ENCODE measurements at places on chromosomes 2 and 18. TPM values are rescaled to one million over a fixed set of nuclear protein-coding genes. Genes with fewer than 3 reads are reported as not detected.

Gene CSRNP3
- 1.6 TPM for total RNA-seq

Gene TOGARAM2
- not detected for total RNA-seq

DNA sequence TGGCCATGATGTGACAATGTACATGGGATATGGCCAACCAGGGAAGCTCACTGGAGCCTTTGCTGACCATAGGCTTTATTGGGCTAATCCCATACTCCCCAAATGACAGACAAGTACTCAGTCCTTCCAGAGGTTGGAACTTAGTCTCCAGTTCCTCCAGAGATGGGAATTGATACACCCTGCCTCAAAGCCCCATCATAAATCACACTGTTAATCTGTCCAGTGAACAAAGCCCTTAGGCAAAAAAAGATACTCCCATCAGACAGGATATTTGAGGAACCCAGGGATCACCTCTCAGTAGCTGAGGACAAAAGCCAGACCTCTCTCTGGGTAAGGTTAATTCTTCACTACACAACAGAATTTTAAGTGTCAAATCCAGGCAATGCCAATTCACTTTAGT is 247.5 kb upstream of the CDH20 start:
- DNase-seq, result no peak

Gene ABCG8
- not detected for total RNA-seq

DNA sequence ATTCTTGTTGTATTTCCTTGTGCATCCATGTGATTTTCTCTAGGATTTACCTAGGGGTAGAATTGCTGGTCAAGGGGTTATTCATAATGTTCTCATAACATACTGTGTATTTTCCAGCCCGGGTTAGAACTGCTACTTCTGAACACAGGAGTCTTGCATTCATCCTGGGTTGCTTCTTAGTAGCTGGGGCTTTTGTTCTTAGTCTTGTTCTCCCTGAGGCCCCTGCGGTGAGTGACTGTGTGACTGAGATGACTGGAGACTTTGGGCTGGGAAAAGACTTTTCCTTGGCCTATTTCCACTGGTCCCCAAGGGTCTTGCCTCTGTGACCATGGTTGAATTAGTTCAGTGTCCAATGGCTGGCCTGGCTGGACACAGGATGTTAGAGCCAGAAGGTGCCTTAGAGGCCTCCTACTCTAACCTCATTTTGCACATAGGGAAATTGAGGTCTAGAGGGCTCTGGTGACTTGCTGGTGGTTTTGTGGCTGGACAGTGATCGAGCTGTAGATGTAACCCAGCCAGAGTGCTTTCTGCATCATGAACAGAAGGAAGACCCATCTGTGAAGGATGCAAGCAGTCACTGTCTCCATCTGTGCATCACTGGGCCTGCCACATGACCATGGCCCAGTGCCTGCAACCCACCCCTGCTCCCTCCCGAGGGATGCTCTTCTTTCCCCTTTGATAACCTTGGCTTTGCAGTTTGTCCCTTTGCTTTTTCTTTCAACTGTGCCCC is 233.3 kb downstream of the FHOD3 start:
- no peak for DNase-seq

Gene SLC9A4
- total RNA-seq, result 3.2 TPM

- no peak for DNase-seq
Measured at GRCh38 chr2:7358865-7359447, 441.7 kb downstream of the RNF144A start.

Gene LIMS2
- 2.3 TPM for total RNA-seq

GRCh38 chr2:218137514-218137913 is 11.7 kb downstream of the CXCR2 start:
- no peak for DNase-seq

Gene C2orf78
- not detected for total RNA-seq

DNA sequence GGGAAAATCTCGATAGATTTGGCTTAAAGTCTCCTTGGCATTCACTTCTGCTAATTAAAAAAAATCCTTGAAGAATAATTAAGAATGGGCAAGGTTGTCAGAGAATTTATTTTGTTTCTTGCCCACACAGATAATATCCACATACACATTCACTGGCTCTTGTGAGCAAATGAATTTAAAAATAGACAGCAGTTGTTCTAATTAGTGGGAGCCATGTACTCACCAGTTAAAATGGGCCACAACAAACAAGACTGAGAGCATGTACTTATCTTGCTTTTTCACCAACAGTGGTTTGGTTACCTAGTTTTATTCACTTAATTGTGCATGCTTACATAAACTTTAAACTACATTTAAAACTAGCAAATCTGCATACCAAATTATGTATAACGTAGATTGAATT is 53.5 kb downstream of the TMEM182 start:
- DNase-seq, result no peak

DNA sequence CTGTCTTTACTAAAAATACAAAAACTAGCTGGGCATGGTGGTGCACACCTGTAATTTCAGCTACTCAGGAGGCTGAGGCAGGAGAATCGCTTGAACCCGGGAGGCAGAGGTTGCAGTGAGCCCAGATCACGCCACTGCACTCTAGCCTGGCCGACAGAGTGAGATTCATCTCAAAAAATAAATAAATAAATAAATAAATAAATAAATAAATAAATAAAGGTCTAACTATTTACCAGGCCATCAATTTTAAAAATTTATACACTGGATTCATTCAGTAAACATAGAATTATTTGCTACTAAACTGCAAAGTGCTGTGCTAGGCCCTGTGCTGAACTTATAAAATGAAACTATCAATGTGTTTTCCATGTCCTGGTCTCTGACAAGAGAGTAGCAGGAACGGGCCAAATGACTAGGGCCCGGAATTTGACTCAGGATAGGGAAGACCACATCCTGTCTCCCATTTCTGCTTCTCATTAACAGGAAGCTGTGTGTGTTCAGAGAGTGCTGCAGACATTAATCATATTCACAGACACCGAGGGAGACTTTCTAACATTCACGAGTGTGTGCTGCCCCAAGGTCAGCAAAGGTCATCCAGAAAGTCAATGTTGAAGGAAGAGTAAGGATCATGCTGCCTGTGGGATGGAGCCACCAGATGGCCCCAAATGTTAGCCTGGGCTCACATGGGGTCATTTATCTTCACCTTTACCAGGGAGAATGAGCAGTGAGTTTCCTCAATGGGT is 95.8 kb downstream of the SPP2 start:
- DNase-seq, result peak; percentile 79

DNA sequence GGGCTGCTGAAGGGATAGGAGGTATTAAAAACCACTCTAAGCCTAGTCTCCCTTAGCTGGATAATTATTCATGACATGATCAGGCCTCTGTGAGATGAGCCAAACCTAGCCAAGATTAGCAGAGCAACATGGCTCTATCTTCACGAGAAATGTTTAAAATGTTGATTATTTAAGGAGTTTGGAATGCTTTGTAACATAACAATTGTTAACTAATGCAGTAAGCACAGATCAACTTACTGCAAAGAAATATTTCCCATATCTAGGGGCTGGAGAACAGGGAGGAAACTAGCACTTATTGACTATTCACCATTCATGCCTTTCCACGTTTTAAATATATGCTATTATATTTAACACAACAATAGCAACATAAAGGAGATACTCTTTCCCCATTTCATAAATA is 833.7 kb upstream of the CHAC2 start:
- no peak for DNase-seq

GRCh38 chr2:20584399-20585358 is 66.2 kb downstream of the HS1BP3 start:
- peak; percentile 97 for DNase-seq

DNA sequence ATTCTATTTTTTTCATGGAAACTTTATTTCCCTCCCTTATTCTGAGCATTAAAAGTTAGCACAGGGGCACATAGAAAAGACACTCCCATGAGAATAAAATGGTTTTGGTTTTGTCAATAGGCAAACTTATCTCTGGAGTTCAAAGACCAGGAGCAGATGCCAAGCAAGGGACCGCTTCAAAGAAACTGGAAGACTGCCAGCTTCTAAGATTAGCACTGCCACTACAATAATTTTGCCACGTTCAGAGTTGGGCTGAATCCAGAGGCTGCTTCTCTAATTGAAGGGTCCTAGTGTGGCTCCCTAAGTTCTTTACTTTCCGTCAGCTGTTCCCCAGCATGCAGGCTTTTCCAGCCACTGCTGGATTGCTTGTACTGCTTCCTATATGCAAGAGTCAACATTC is 681.0 kb upstream of the GCFC2 start:
- no peak for DNase-seq

DNA sequence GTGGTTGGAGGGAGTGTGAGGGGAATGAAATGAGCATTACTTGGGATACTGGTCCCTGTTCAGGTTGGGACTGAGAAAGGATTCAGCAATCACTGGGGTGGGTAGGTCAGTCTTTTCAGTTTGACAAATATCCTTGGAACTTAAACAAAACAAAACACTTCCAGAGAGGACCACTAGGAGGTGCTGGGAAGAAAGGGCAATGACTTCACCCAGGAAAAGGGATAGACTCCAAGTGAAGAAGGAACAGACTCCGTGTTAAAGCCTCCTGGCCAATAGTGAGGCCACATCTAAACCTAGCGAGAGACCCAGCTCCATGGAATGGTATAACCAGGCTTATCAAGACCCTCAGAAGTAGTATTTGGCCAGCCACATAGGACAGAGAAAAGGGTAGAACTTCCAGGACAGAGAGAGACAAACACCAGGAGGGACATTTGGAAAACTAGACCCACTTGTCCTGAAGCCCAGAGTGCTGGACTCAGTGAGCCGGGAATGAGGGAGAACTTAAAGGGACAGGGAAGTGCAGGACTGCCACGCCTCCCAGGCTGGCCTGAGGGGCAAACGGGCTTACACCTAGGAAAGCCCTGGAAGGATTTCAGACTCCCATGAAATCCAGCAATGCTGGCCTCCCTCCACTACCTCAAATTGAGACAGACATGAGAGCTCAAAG is 19.6 kb upstream of the KCNG3 start:
- DNase-seq, result no peak

DNA sequence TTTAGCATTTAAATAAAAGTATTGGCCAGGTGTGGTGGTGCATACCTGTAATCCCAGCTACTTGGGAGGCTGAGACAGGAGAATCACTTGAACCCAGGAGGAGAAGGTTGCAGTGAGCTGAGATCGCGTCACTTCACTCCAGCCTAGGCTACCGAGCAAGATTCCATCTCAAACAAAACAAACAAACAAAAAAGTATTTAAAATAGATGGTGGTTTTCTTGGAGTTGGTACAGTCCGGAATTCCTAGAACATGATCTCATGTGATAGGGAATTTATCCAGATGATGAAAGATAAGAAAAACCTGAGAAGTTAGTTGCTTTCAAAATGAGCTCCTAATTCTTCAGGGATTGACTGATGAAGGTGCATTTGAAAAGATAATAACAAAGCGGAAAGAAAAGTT is 62.0 kb downstream of the BIRC6 start:
- DNase-seq, result no peak

GRCh38 chr2:15939556-15939853 is 845 bp upstream of the MYCN start:
- no peak for DNase-seq

Gene KCNE4
- total RNA-seq, result 0.07 TPM

DNA sequence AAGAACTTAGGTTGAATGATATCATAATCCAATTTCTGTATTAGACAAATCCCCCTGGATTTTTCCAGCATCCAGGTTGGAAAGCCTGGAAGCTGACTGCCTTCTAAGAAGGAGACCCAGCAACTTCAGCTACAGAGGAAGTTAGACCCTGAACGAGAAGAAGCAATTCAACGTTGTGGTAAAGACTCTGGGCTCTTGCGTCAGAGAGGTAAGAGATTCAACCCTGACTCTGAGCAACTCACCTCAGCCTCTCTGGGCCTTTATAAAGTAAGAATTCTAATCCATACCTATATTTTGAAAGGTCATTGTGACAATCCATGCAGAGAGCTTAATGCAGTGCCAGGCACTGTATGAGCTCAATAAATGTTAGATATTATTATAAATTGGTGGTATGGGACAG is 9.7 kb downstream of the E2F6 start:
- DNase-seq, result no peak

- DNase-seq, result peak; percentile 35
Measured at GRCh38 chr2:58448065-58448507, 207.0 kb upstream of the FANCL start.

Gene PLA2R1
- 3.6 TPM for total RNA-seq

DNA sequence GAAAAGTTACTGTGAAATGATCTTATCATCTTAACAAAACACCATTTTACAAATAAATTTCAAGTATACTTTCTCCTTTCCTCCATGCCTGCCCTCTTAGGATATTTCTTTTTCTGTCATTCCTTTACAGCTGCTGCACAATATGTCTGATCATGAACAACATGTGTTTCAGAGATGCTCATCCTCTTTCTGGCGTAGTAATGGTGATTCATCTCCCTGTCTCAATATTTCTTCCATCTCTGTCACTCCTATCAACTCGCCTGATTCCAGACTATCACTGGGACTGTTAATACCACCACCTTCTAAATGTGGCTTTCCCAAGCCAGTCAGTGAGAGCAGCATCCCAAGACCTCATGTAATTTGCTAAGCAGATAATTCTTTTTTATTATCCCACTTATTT is 290.5 kb downstream of the GULP1 start:
- no peak for DNase-seq

Gene DYTN
- total RNA-seq, result not detected

DNA sequence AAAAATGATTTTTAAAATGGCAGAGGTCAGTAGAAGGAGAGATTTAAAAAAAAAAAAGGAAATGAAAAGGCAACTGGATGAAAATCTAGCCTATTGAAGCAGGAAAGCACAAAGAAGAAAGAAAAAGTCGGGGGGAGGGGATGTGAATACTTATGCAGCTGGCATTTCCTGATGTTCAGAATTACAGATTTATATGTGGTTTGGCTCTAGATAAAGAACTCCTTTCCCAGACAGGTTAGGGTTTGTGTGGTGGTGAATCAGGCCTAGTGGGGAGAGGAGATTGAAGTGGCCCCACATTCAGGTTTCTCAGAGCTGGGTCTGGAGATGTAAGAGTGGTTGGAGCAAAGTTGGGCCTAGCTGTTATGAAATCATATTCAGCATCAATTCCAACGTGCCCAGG is 394.4 kb downstream of the FIGN start:
- DNase-seq, result peak; percentile 16

Gene OXER1
- 0.82 TPM for total RNA-seq

DNA sequence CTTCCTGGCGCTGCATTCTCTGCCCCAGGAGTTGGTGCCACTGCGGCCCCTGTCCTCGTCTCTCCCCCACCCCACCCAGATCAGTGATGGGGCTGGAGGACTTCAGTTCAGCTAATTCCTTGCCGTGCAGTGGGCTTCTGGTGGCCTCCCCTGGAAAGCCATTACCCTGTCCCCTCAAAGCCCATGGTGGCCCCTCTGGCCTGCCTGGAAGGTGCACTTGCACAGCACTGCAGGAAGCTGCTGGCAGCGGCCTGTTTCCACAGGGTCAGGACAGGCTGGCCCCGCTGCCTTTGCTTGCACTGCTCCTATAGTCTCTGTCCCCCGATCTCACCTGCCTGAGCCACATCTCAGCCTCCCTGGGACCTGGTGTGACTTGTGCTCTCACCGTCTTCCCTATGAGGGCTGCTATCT is 105.1 kb downstream of the USP40 start:
- DNase-seq, result no peak

All from kidney epithelial cell (primary cell).